ENCODE measurements at places on chromosomes 7 and 10.

GRCh38 chr7:99033765-99034164 is 110.1 kb downstream of the SMURF1 start:
- no peak for DNase-seq

- no peak for DNase-seq
These were observed 144.6 kb upstream of the PALS2 start for GRCh38 chr7:24428676-24429075.

- DNase-seq = no peak
These were observed 20.8 kb upstream of the OPTN start for GRCh38 chr10:13078912-13079775.

DNA sequence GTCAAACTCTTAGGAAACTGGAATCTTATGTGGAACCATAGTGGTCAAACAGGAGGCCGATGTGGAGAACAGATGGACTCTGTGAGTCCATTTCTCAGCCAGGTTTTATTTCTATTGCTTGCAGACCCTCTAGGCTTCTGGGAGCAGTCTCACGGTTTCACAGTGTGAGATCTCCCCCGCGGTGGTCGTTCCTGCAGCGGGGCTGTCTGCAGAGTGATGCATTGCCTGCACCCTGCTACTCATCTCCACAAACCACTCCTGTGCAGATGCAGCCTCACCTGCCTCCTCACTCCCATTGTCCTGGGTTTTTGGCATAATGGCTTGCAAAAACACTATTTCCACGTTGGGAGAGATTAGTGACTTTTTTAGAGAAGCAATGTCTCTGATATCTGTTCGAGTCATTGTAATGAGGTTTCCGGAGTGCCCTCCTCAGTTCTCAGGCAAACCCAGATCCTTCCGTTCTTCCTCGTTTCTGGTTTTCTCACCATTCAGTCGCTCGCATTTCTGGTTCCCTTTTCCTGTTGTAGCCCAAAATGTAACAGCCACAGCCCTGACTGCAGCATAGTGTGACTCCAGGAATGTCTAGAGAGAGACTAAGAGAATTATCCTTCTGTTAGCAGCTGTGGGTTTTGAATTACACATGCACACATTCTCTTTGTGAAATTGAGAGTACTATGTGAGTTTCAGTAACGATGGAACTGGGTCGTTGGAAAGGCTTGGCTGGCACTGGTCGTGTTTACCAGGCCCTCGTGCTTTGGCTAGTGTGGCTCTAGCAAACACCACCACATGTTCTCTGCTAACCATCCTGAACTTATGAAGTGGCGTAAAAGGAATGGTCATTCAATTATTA is 30.2 kb downstream of the ACADSB start:
- DNase-seq = no peak

DNA sequence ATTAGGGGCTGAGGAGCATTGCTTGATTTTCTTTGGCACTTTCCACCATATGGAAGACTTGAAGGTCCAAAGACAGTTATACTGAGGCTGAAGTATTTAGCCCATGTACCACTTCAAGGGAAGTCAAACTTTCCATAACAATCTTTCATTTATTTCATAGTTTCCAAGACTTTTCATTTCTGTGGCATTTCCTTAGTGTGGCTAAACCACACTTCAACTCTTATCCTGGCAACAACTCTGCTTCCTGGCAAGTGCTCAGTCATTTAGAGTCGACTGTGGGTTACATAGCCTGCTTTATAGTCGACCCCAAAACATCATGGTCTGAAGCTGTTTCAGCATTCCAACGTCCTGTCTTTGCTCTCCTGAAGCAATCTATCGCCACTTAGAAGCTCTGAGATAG is 343.0 kb upstream of the SEMA3D start:
- DNase-seq = peak; percentile 71

DNA sequence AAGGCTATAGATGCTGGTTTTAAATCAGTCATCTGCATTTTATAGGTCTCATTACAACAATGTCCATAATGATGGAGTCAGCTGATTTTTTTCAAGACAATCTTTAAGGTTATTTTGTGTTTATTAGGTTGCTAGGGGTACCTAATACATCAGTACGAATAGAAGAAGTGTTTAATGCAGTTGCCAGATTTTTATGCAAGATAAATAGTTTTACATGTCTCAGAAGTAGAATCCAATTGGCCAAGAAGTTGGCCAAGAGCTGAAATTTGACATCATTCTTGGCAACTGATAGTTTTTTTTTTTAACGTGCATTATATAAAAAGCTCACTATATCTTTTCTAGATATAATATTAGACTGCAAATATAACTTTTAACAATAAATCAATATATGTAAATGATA is 208.5 kb downstream of the TRIL start:
- no peak for DNase-seq

- DNase-seq = no peak
These were observed 28.9 kb downstream of the CPA1 start for GRCh38 chr7:130409067-130409711.

- no peak for DNase-seq
These were observed 35.2 kb upstream of the MAP3K8 start for GRCh38 chr10:30398788-30399187.

GRCh38 chr7:130309986-130310385 is 17.0 kb downstream of the CPA4 start:
- DNase-seq = no peak
